ENCODE measurements at places on chromosomes 1 and 21. TPM values are rescaled to one million over a fixed set of nuclear protein-coding genes. Genes with fewer than 3 reads are reported as not detected.
A peak's percentile ranks its signal among the peaks of the same experiment; 100 is the strongest.

DNA sequence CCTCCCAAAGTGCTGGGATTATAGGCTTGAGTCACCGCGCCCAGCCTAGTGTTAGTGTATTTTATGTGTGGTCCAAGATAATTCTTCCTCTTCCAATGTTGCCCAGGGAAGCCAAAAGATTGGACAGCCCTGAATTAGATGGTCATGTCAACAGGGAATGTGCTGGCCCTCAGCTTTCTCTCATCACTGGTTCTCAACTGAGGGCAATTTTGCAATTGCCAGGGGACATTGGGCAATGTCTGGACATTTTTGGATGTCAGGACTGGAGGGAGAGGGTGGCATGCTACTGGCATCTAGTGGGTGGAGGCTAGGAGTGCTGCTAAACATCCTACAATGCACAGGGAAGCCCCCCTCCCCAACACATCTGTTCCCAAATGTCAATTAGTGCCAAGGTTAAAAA, 95.0 kb downstream of the LAMC2 start:
- DNase-seq = no peak

GRCh38 chr1:147292631-147293251, 50.3 kb downstream of the CHD1L start:
- no peak for DNase-seq

DNA sequence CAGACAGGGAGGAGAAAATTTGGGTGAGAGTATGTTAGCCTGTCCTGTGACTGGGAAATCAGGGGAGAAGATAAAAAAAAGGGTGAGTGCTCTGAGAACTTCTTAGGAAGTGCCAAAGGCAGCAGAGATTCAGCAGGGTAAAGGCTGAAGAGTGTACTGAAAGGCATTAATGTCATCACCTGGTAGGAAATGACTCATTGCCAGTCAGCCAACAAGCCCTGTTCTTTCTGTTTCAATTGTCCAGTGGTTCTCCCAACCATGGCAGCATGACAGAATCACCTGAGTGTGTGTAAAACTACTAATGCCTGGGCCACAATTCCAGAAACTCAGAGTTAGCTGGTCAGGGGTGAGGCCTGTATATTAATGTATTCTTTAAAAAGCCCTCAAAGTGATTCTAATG, 83.5 kb downstream of the INTS7 start:
- DNase-seq = no peak

GRCh38 chr21:16537501-16537900, 807.7 kb downstream of the USP25 start:
- DNase-seq = peak; percentile 38

DNA sequence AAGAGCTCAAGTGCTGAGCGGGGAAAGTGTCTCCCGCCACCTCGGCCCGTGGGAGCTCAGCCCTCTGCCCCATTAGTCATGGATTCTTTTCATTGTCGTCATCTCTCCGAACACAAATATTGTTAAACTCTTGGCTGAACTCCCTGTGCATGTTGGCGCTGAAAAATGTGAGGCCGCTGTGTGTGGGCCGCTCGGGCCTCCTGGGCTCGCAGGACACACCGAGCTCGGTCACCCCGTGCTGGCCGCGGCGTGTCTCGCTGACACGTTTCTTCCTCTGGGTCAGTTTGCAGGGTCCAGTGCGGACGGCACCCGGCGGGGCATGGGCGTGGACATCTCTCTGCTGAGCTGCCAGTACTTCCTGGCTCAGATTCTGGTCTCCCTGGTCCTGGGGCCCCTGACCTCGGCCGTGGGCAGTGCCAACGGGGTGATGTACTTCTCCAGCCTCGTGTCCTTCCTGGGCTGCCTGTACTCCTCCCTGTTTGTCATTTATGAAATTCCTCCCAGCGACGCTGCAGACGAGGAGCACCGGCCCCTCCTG, 25.6 kb downstream of the SLC45A1 start:
- peak; percentile 83 for DNase-seq

- no peak for DNase-seq
These were observed 10.2 kb downstream of the KCNC4 start for GRCh38 chr1:110220324-110220723.

- no peak for DNase-seq
These were observed 282.8 kb downstream of the ZNF648 start for GRCh38 chr1:181778640-181779260.

Gene LCA5L
- 0.45 TPM for polyA plus RNA-seq

Gene FNDC5
- polyA plus RNA-seq = 212 TPM

All from muscle of leg (tissue), 16 donors.